Central memory CD8-positive, alpha-beta T cell (primary cell): ENCODE measurements at places on chromosomes 12 and 14.

- no peak for DNase-seq
- no peaks in the 10 kb centered on the region for H3K36me3 ChIP-seq
- no peaks in the 10 kb centered on the region for H3K27me3 ChIP-seq
- H3K4me1 ChIP-seq: peaks cover 20% of the 10 kb centered on the region
- H3K4me3 ChIP-seq: no peak overlapping the region
Measured at GRCh38 chr12:93708952-93709351, 31.8 kb downstream of the CRADD start.

DNA sequence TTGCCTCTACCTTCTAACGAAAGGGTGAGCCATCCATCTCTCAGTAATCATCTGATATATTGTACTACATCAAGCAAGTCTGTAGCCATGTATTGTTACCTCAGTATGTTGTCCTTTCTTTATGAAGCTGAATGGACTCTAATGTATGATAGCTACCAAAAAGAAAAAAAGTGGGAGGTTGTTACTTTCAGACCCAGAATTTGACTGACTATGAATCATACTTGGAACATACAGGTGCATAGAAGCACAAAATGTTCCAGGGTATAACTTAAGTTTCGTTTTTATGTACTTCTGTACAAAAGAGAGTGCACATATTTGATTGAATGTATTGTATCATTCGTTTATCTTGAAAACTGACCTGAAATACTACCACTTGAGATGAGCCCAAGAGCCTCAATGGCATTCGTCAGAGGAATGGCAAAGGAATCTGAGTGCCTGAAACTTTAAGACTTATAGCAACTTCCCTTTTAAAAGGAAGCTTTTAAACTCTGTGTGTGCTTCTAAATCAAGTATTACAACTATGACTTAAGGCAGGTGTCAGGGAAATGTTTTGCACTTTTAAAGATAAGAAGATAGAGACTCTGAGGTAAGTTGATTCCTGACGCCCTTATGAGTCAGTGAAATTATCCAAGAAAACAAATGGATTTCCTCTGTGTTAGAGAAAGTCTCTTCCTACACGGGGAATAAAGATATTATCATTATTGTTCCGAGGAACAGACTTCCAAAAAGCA, 951.5 kb downstream of the GALC start:
- DNase-seq: no peak
- H3K36me3 ChIP-seq: peaks cover under 1% of the 10 kb centered on the region
- no peak overlapping the region for H3K27ac ChIP-seq
- no peaks in the 10 kb centered on the region for H3K4me1 ChIP-seq
- no peaks in the 10 kb centered on the region for H3K27me3 ChIP-seq

DNA sequence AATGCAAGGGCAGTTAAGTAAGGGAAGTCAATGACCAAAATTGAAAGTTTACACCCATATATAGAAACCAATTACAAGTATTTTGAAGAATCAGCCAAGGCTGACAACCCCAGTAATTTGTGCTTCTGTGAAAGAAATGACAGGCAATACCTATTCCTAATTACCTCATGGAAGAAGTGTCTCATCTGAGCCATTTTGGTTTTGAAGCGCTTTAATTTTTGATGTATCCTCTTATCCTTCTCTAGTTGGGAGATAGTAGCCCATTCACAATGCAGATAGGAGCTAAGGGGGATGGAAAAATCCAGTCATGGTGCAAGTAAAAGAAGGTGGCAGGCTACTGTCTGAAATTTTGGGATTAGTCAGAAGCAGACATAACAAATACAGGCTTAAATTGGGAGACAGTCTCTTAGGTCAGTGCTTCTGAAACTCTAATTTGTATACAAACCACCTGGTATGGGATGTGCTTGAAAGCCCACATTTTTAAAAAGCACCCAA, 30.4 kb upstream of the SUPT16H start:
- H3K4me3 ChIP-seq: no peak overlapping the region
- peaks cover 80% of the 10 kb centered on the region for H3K36me3 ChIP-seq
- H3K27ac ChIP-seq: no peak overlapping the region
- DNase-seq: no peak
- no peaks in the 10 kb centered on the region for H3K4me1 ChIP-seq

DNA sequence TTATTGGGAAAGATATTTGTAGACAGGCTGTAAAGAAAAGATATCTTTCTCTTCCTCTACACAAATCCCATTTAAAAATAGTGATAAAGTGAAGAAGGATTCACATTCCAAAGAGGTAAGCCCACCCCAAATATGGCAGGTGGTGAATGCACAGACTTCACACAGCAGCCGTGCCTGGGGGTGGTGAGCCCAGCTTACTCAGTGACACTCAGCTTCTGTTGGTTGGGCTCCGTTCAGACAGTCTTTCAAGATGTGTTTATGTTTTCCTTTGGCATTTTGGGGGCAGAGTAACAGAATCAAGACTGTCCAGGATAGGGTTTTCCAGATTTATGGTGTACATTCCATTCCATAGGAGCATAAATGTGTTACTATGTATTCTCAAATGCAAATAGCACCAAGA, 4.1 kb upstream of the COL2A1 start:
- H3K4me1 ChIP-seq: peaks cover 11% of the 10 kb centered on the region
- H3K27ac ChIP-seq: no peak overlapping the region
- H3K36me3 ChIP-seq: peaks cover 1% of the 10 kb centered on the region
- no peak for DNase-seq
- no peak overlapping the region for H3K4me3 ChIP-seq
- peaks cover 93% of the 10 kb centered on the region for H3K27me3 ChIP-seq

GRCh38 chr12:123767613-123768012, 5.5 kb downstream of the DNAH10 start:
- no peak for DNase-seq
- no peak overlapping the region for H3K27ac ChIP-seq
- H3K4me3 ChIP-seq: peak overlapping the region; percentile 18

- no peak overlapping the region for H3K4me3 ChIP-seq
- H3K4me1 ChIP-seq: no peaks in the 10 kb centered on the region
- H3K36me3 ChIP-seq: no peaks in the 10 kb centered on the region
- no peaks in the 10 kb centered on the region for H3K27me3 ChIP-seq
Measured at GRCh38 chr14:62943202-62943601, 102.1 kb downstream of the KCNH5 start.

DNA sequence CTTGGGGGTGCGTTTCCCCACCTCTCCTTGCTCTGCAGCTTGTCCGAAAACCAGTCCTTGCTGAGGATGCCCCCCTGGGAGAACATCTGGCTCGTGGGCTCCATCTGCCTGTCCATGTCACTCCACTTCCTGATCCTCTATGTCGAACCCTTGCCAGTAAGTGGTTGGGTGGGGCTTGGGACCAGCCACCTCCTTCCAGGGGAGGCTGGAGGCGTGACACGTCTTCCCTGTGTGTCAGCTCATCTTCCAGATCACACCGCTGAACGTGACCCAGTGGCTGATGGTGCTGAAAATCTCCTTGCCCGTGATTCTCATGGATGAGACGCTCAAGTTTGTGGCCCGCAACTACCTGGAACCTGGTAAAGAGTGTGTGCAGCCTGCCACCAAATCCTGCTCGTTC, 57.5 kb downstream of the ANAPC7 start:
- H3K27ac ChIP-seq: no peak overlapping the region
- H3K4me3 ChIP-seq: no peak overlapping the region
- H3K4me1 ChIP-seq: peaks cover 9% of the 10 kb centered on the region
- no peaks in the 10 kb centered on the region for H3K27me3 ChIP-seq
- DNase-seq: no peak

- no peaks in the 10 kb centered on the region for H3K27me3 ChIP-seq
- peaks cover 10% of the 10 kb centered on the region for H3K4me1 ChIP-seq
- H3K36me3 ChIP-seq: peaks cover 1% of the 10 kb centered on the region
- no peak overlapping the region for H3K4me3 ChIP-seq
- peak overlapping the region; percentile 5 for H3K27ac ChIP-seq
- no peak for DNase-seq
Measured at GRCh38 chr12:110591451-110592051, 8.4 kb upstream of the PPTC7 start.

DNA sequence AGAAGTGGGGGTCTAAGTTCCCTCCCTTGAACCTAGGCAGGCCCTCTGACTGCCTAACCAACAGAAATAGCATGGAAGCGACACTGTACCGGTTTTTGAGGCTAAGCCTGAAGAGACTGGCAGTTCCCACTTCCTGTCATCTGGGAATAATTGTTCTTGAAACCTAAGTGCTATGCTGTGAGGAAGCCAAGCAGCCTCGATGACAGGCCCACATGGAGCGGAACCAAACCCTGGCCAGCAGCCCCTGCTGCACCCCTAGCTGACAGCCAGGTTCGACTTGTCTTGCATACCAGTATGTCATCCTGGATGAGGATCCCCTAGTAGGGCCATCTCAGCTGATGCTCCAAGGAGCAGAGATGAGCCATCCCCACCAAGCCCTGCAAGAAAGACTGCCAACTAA, 6.4 kb upstream of the GPR68 start:
- H3K27me3 ChIP-seq: no peaks in the 10 kb centered on the region
- peaks cover 74% of the 10 kb centered on the region for H3K4me1 ChIP-seq
- peak overlapping the region; percentile 60 for H3K4me3 ChIP-seq
- peak overlapping the region; percentile 83 for H3K27ac ChIP-seq
- no peak for DNase-seq
- peaks cover 30% of the 10 kb centered on the region for H3K36me3 ChIP-seq

DNA sequence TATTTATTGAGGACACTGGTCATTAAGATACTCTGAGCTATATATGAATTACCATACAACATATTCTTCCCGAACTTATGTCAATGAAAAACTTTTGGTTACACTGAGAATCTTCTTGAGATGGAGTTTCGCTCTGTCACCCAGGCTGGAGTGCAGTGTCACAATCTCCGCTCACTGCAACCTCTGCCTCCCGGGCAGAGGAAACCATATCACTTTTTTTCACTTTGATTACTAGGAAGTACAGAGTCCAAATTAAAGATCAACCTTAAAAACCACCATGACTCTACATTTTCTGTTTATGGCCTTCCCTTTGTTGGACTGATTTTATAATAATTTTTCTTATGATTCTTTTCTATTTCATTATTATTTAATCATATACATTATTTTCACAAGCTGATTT, 336.5 kb downstream of the FSCB start:
- no peaks in the 10 kb centered on the region for H3K4me1 ChIP-seq
- H3K27me3 ChIP-seq: no peaks in the 10 kb centered on the region
- no peak overlapping the region for H3K27ac ChIP-seq
- H3K4me3 ChIP-seq: no peak overlapping the region
